ENCODE measurements at places on chromosomes 12 and 14.

GRCh38 chr14:63394841-63395240, 76.1 kb upstream of the GPHB5 start:
- no peak for DNase-seq

GRCh38 chr12:38961683-38962082, 56.3 kb upstream of the CPNE8 start:
- no peak for DNase-seq

- no peak for DNase-seq
These were observed 37.0 kb downstream of the EVL start for GRCh38 chr14:100102156-100102785.

DNA sequence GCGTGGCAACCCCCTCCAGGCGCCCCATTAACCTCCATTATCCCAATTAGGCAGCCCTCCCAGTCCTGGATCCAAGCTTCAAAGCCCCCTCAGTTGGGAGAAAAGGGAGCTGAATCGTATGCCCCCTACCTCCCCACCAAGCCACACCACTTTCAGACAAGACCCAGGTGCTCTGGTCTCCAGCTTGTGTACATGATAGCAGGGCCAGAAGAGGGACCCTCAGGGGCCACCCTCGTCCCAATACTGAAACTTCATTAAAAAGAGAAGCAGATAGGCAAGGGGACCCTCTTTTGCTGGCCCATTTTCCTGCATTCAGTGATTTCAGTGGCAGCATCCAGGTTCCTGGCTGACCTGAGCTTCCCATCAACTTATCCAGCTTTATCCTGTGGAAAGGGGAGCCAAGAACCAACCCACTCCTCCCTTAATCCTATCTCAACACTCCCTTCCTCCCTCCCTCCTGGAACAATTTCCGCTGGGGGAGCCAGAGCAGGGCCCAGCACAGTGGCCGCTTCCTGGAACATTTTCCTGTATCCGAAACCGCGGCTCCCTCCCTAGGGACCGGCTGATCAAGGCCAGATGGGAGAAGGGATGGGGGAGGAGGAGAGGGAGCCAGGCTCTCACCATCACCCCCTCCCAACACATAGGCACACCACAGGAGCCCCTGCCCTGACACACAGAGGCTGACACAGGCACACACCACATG, 9.5 kb upstream of the SP7 start:
- DNase-seq: no peak

- DNase-seq: no peak
These were observed 502 bp downstream of the ITGA5 start for GRCh38 chr12:54418441-54419087.

DNA sequence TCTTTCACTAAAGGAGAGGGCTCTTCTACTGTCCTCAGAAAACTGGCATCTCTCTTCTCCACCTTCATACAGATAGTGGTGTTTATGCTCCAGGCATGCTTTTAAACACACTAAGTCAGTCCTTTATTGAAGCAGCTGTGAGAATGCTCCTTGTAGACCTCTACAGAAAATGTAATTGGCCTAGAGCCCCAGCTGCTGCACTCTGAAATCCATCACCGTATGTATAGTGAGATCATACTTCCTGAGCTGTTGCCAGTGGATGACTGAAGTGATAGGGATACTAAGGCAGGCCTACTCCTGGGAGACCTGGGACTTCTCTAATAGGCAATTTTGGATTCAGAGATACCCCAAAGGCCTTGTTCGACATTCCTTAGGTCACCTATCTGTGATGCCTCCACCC, 535.4 kb downstream of the RPS29 start:
- no peak for DNase-seq

GRCh38 chr12:125340791-125341190, 275.6 kb downstream of the AACS start:
- DNase-seq: no peak

- DNase-seq: no peak
These were observed 16.4 kb upstream of the PLD4 start for GRCh38 chr14:104908303-104908702.

DNA sequence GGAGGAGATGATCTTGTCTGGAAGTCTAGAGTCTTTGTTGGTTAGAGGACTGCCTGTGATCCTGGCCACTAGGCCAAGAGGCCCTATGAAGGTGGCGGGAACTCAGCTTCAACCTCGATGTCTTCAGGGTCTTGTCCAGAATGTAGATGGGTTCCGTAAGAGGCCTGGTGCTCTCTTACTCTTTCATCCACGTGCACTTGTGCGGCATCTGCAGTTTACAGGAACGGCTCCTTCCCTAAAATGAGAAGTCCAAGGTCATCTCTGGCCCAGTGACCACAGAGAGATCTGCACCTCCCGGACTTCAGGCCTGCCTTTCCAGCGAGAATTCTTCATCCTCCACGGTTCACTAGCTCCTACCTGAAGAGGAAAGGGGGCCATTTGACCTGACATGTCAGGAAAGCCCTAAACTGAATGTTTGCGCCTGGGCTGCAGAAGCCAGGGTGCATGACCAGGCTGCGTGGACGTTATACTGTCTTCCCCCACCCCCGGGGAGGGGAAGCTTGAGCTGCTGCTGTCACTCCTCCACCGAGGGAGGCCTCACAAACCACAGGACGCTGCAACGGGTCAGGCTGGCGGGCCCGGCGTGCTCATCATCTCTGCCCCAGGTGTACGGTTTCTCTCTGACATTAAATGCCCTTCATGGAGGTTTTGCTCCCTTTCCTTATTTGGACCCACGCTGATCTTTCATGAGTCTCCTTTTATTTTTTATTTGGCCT, 17.7 kb downstream of the WNT5B start:
- no peak for DNase-seq

- DNase-seq: peak; percentile 3
These were observed 25.6 kb downstream of the CALCOCO1 start for GRCh38 chr12:53701518-53702264.

DNA sequence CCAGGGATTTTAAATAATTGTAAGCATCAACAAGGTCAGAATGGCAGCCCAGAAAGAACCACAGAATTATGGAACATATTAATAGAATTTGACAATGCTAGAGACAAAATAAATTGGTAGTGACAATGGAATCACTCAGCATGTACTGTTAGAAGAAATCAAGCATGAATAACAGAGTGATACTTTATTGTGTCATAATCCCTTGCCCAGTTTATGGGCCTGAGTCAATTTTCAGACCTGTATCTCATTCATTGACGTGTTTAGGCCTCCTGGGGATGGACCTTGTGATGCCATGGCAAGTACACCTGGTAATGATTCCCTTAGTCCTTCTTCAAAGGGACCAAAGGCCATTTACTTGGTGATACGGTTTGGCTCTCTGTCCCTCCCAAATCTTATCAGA, 12.8 kb upstream of the CCDC91 start:
- DNase-seq: no peak

GRCh38 chr14:59060841-59061240, 127.6 kb upstream of the DAAM1 start:
- DNase-seq: no peak

DNA sequence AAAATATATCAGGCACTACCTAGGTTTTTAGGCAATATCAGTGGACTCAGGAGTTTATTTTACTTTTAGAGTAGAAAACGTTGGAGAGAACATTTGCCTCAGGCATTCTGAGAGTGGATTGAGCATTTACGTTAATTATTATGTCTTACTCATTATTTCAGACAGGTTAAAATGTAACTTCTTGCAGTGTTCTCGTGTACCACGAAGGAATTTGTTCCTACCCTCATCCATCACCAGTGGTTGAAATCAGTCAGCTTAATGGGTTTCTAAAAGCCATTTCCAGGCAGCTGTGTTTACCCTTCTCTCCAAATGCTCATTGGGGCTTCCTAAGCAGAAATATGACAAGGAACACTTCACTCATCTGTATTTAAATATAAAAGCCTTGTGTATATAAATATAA, 9.1 kb upstream of the LDHB start:
- DNase-seq: no peak

- no peak for DNase-seq
These were observed 31.1 kb downstream of the APOBEC1 start for GRCh38 chr12:7634561-7634960.

DNA sequence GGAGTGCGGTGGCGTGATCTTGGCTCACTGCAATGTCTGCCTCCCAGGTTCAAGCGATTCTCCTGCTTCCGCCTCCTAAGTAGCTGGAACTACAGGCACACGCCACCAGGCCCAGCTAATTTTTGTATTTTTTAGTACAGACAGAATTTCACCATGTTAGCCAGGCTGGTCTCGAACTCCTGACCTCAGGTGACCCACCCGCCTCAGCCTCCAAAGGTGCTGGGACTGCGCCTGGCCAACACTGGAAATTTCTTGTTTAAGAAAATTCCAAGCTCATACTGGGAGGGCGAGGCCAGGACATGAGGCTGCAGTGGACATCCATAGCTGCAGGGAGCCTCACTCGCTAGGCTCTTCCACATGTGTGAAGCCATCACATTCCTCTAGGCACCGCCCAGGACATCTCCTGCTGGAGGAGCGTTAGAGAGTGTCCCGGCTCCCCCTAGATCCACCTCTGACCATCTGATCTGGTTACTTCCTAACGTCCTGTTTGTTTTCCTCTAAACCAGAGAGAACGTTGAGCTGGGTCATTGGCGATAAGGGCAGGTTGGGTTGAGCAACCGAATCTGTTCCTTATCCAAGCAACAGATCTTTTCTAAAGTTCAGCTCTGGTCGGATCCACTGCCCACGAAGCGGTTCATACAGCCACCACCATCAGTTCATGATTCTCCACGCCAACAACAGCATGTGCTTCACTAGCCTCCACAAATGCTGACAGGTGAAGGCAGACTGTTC, 108.2 kb upstream of the MED13L start:
- peak; percentile 87 for DNase-seq

GRCh38 chr12:65911321-65911720, 87.0 kb downstream of the HMGA2 start:
- DNase-seq: no peak

GRCh38 chr14:39857376-39858055, 425.3 kb upstream of the FBXO33 start:
- DNase-seq: no peak

Data from GF-D8 (cell line).